NCI-H460 (cell line): ENCODE measurements at places on chromosomes 5 and 9.

- DNase-seq: no peak
Observed at GRCh38 chr5:40399349-40399748, 280.4 kb upstream of the PTGER4 start.

DNA sequence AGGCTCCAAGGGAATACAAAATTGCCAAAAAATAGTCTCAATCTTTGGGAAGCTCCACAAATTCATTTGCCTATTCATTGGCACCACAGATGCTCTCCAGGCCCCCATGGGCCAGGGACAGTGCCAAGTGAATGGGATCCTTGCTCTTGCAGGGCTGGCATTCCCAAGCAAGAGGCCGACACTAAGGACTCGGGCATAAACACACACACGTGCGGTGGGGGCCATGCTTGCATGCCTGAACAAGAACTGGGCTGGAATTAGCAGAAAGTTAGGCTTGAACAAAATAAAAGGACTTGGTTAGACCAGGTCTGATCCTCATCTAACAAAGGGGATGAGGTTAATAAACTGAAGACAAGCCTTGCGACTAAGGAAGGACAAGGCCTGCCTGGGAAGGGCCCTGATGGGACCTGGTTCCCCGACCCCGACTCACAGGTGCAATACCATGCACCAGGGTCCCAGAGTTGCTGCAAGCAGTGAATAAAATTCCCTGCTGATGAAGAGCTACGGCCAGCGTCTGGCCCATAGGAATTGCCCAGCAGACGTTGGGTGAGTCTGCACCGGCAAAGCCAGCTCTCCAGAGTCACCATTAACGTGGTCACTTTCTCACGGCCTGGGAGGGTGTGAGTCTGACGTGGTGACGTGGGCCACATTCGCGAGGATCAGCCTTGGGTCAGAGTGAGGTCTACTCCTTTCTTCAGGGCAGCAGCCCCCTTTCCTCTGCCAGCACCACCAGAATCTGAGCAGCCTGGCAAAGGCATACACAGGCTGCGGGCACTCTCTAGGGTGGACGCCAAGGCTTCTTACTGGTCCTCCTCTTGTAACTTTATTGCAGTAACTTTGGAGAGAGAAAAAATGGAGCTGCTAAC, 77.4 kb upstream of the FCN1 start:
- no peak for DNase-seq

DNA sequence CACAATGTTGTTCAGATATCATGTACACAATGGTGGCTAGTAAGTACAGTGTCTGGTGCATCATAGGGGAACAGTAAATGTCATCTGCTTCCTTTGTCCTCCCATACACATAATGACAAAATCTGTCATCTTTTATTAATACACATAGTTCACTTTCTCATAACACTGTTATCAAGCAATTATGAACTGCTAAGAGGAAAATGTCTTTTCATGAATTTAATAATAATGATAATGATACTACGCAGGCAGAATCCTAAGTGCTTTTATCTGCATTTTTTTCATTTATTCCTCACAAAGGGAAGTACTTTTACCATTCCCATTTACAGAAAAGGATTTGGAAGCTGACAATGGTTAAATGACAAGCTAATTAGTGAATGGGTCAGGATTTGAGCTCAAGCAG, 35.7 kb downstream of the DPYSL3 start:
- DNase-seq: no peak

DNA sequence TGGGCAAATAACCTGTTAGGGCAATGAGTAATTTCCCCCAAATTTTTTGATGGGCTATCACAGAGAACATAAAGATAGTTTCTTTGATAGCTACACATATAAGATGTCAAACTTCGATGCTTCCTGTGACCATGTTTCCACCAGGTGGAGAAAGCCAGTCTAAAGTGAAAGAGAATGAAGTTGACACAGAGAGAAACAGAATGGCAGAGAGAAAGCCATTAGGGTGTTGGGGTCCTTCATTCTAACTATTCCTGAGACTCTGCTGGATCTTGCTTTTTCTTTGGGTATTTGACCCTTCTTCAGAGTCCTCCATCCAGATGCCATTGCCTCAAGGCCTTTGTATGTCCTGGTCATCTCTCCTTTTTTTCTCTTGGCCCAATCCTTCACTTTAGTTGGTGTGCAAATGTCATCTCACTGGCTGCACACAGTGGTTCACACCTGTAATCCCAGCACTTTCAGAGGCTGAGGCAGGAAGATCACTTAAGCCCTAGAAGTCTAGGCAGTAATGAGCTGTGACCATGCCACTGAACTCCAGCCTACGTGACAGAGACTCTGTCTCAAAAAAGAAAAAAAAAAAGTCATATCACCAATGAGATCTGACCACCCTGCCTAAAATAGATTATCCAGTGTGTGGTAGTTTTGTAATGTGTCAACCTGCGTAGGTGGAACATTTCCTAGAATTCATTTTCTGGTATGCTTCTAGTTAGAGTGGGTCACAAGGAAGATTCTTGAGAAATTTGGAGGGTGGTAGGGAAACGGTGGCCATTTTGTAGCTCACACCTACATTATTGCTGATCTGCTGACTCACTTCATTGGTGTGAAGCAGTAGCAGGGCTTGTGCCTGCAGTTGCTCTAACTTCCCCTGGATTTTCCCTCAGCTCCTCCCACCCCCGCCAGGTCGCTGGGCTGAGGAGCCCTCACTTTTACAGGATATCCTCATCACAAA, 20.8 kb upstream of the KIF2A start:
- DNase-seq: no peak

- no peak for DNase-seq
Observed at GRCh38 chr9:105341434-105342146, 97.1 kb downstream of the SLC44A1 start.

GRCh38 chr9:108083160-108083750, 593.7 kb upstream of the KLF4 start:
- DNase-seq: no peak

GRCh38 chr5:140588311-140589070, 23.9 kb downstream of the SLC35A4 start:
- DNase-seq: no peak

- no peak for DNase-seq
Observed at GRCh38 chr5:59483971-59484472, 409.5 kb downstream of the PDE4D start.

- DNase-seq: no peak
Observed at GRCh38 chr9:114033397-114034103, 44.5 kb downstream of the AMBP start.

DNA sequence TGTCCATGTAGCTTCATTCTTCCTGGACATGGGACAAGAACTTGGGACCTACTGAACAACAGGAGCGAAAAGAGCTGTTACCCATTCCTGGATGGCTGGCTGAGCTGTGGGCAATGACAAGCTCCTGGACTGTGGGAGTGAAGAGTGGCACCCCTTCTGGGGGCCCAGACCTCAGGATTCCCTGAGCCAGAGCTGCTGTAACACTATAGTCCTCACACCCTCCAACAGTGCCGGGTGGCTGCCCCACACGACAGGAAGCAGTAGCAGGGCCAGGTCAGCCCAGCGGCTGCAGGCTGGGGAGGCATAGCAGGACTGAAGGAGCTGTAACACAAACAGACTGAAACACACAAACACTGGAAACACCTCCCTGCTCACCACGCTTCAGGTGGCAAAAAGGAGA, 169.7 kb upstream of the IRX2 start:
- no peak for DNase-seq

- no peak for DNase-seq
Observed at GRCh38 chr5:88116396-88116795, 152.2 kb downstream of the TMEM161B start.

- no peak for DNase-seq
Observed at GRCh38 chr5:4022056-4022670, 426.5 kb downstream of the IRX1 start.

DNA sequence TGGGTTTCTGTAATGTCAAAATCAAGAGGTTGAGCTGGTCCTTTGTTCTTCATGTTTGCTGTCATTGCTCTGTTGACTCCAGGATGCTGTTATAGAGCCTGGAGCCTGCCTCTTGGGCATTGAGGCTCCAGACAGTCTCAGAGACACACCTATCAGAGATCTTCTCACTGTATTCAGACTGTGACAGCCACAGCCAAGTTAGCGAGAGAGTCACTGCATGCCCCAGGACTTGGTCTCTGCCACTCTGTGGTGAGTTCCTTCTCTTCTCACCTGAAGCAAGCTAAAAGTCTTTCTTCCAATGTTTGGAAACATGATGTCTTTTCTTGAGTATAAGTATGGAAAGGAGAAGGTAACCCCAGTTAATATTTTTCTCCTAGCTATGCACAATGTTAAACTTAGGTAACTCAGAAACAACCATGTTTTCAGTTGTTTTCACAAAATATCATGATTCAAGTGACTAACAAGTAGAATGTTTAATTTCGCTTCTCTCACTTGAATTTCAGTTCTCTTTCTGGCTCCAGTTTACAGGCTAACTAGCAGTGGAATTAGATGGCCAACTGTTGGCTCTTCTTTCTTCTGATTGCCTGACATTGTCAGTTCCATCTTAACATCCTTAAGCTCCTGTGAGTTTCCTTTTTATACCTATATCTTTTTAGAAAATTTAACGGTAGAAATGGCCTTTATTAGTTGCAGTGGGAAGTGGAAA, 20.6 kb upstream of the ZFYVE16 start:
- no peak for DNase-seq

DNA sequence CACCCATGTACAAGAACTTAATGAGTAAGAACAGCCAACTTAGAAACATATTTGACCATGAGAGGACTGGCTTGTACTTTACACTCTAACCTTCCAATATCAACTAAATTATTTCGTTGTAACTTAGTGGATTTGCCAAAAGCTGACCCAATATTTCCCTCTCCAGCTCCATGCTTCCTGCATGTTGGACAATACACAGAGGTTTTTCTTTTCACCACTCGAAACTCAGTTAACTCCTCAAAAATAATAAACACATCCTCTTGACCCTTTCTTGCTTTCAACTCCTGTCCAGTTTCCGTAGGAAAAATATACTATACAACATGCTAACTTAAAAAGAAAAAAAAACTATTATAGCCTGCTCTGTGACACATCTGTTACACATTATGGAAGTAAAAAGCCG, 188.9 kb downstream of the MPDZ start:
- DNase-seq: no peak

DNA sequence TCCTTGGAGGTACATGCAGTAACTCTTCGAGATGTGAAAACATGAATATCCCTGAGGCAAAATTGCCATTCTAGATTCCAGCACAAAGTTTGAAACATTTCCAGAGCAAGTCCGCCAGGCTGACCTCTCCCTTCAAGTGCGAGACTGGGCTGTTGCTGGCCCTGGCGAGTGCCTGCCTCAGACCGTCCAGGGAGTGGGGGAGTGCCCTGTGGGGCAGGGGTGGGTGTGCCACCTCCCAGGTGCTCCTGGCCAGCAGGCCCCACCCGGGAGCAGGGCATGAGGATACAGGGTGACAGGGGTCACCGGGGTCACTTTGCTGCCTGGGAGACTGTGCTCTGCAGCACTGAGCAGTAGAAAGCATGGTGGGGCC, 199.9 kb downstream of the AOPEP start:
- no peak for DNase-seq

DNA sequence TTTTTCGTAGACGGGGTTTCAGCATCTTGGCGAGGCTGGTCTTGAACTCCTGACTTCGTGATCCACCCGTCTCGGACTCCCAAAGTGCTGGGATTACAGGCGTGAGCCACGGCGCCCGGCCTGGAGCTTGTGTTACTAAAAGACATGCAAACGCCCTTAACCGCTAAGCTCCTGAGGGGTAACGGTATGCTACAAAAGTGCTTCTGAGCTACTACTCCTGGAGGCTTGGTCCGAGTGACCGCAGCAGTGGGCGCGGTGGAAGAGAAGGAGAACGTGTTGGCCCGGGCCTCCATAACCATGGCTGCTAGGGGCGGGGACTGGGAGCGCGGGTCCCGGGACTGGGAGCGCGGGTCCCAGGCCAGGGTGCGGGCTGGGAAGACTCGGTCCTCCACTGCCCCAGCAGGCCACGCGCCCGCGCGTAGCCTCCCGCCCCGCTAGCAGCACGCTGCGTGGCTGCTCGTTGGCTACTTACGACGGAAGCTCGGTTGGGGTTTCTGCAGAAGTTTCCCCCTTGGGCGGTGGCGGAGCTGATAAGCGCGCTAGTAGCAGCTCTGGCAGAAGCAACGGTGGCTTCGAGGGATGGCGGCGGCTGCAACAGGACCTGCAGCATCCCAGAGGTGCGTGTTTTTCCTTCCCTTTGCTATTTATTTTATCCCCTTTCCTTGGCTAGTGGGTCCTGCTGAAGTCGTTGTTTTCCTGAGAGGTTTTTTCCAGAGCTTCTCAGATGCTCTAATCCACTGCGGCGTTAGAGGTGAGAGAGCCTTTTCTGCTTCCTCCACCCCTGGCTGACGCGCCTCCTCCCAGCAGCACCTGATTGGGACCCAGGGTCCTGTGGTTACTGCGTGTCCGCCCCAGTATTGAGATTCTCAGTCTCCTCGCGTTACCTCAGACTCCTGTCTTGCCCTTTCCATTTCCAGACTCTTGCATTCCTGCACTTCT, 69.2 kb upstream of the CCDC180 start:
- peak; percentile 28 for DNase-seq

DNA sequence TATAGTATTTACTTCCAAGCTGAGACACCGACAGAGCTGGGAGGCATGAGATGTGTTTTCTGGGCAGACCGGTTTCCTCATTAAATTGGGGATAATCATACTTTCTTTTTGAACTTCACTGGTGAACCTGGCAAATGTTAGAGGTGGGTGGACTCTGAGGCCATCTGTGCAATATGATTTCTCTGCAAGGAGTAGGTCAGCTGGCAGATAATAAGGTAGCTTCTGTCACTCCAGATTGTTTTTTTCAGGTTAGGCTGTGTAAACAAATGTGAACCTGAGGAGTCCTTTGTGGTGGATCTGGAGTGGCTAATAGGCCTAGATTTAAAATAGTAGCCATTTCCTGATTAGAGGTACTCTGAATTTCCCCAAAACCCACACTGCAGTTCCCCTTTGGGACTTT, 75.4 kb upstream of the S1PR3 start:
- DNase-seq: no peak

DNA sequence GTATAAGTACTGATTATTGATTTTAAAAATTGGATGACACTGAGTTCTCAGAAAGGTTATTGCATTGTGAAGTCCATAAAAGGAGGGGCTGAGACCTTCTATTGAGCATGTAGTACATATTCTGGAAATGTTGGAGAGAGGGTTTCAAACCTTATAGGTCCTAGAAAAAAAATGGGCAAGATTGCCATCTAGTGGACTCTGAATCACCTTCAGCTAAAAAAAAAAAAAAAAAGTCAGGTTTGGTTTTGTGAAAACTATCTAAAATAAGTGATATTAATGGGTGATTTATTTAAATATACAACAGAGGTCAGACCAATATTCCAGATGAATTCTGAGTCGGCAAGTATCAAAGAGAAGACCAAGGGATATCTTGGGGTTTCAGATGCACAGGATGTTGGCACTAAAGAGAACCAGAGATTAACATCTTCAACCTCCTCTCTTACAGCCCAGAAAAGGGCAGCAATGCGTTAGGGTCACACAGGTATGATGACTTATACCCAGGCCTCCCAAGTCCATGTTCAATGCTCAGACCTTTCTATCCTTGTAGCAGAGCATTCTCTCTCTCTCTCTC, 109.8 kb upstream of the NMUR2 start:
- peak; percentile 16 for DNase-seq

DNA sequence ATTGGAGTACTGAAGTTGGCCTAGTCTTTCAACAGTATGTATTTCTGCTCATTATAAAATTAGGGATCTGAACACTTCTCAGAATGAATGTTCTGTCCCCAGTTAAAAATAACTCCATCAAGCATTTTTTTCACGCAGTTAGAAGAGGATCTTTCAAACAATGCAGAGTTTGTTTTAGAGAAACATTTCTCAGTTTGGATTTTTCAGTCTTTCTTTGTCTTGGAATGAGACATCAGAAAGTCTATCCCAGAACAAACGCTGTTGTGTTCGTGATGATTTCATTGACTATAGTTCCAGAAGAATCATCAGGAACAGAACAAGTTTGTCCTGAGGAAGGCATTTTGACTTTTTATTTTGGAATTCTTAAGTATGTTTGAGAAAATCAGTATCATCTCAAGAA, 218.7 kb downstream of the ARRDC3 start:
- DNase-seq: no peak
